Central memory CD8-positive, alpha-beta T cell (primary cell): ENCODE measurements at places on chromosomes 7 and 10.

DNA sequence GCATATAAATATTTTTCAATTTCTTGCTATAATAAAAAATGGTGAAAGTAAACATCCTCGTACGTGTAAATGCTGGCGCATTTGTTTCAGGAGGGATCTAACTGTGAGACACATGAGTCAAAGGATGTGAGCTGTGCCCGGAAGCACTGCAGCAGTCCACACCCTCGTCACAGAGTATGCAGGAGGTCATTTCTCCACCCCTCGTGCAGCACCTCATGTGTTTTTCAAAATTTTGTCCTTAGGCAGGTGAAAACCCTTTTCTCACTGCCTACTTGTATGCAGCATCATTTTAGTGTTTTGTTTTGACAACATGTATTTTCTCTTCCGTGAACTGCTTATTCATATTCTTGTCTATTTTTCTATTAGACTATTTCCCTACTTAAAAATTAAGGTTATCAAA, 162.7 kb downstream of the AVL9 start:
- DNase-seq = no peak

DNA sequence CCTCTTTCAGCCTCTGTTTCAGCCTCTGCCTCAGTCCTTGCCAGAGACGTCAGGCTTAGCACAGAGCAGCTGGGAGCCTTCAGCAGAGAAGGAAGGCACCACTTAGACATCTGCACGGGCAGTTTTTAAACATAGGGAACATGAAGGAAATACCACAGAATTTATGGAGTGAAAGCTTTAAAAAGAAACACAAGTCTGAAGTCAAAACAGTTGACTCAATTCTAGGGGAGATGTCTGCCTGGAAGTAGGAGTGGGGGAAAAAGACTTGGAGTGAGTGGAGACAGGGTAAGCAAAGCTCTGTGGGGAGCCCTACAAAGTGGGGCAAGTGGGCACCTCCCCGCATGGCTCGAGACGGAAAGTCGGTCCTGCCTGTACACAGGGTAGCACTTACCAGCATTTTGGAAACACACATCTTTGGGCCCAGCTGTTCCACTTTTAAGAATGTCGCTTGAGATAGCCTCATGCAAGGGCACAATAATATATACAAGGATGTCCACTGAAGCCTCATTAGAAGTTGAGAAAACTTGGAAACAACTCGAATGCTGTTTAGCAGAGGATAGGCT, 5.0 kb upstream of the TBXAS1 start:
- DNase-seq = no peak

GRCh38 chr10:4649886-4650508, 176.0 kb upstream of the AKR1E2 start:
- no peak for DNase-seq

GRCh38 chr7:131861620-131862346, 305.4 kb upstream of the PODXL start:
- no peak for DNase-seq

DNA sequence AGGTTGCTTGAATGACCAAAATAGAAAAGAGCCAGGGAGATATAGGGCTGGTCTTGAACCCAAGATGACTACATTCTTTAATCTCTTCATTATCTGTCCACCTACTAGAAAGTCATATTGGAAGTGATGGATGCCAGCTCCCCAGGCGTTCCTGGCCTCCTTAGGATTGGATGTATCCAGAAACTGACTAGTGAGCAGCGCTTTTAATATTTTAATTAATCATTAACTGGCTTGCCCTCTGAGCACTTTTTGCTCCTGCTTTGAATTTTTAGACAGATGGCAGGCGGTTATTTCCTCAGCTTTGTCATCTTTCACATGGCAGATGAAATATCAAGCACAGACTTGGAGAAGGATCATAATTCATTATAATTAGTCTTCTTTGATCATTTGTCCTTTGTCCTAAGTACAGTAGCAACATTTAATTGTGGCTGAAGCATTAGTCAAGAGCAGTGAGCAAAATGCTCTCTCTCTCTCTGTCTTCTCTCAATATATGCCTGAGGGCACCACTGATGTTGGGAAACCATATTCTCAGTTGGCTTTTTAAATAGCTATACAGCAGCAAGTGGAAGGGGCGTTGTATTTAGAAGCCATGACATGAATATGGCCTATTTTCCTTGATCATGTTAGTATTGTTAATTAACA, 588.0 kb downstream of the NRG3 start:
- DNase-seq = no peak

DNA sequence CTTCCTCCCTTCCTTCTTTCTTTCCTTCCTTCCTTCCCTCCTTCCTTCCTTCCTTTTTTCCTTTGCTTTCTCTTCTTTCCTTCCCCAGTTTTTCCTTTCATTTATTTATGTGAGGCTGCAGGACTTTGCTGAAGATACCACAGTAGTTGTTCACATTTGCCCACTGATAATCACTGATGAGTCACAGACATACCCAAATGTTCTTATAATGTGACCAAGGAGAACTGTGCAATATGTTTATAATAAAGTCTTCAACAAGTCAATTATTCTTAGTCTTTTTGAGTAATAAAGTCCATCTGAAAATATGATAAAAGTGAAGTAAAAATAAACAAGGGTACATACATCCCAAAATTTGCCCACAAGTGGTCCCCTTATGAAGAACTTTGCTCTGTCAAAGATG, 159.7 kb downstream of the GNAI1 start:
- DNase-seq = no peak

DNA sequence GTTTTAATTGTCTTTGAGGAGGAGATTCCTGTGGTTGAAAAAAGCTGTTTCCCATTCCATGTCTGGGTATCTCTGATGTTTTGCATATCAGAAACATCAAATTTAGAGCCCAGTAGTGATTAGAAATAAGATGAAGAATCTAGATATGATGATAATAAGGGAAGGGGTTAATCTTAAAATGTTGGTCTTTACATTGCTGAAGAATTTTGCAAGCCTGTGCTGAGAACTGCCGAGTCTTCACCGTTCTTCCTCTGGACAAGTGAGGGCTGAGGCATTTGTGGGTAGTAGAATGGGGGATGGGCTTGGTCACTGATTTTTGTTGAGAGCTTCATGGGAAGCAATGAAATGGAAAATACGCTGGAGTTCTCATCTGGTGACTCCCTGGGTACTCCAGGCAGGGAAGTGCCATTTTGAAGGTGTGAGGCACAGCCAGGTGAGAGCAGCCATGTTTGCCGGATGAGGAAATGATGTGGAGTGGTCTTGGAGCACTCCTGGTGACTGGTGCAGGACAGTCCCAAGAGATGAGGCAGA, 10.2 kb downstream of the TCF7L2 start:
- no peak for DNase-seq

GRCh38 chr10:30751678-30752331, 122.3 kb upstream of the LYZL2 start:
- peak; percentile 41 for DNase-seq

- DNase-seq = no peak
These were observed 353.7 kb upstream of the ANKRD30A start for GRCh38 chr10:36771725-36772124.

GRCh38 chr10:113681533-113682470, 2.1 kb downstream of the CASP7 start:
- no peak for DNase-seq

DNA sequence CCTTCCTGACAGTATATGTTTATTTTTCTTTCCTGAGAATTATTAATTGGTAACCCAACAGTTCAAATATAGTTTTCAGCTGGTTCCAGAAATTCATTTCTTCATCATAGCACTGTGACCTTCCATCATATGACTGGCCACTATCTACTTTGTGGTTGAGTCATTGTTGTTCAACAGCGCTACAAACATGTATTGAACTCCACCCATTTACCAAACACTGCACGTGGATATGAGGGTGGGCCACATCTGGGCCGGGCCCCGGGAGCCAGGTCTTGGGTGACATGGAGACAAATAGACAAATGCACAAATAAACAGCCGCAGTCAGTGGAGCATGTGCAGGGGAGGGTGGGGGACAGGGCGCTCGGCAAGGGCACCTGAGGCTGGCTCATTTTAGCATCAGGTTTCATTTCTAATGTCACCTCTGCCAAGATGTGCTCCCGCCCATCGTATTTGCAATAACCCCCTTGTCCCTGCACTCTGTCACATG, 24.0 kb upstream of the EEPD1 start:
- DNase-seq = no peak

DNA sequence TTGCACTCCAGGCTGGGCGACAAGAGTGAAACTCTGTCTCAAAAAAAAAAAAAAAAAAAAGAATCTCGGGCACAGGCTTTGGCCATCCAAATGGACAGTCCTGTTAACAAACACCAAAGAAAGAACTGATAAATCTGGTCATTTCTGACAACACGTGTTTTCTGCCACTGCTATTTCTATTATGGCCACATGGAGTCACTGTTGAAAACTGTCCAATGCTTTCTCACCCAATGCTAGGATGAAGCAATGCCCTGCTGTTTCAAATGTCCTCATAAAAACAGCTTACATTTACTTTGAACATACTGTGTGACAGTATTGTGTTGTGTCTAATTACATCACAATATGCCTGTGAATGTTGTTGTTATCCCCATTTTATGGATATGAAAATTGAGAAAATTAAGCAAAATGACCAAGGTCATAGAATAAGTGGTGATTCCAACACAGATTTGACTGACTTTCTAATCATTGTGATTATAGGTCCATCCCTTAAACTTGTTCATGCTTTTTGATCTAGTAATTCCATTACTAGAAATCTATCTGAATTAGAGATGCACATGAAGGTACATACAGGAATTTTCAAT, 19.9 kb upstream of the MAP3K8 start:
- DNase-seq = peak; percentile 25

- DNase-seq = no peak
These were observed 59.9 kb downstream of the WDFY4 start for GRCh38 chr10:48744587-48744986.

DNA sequence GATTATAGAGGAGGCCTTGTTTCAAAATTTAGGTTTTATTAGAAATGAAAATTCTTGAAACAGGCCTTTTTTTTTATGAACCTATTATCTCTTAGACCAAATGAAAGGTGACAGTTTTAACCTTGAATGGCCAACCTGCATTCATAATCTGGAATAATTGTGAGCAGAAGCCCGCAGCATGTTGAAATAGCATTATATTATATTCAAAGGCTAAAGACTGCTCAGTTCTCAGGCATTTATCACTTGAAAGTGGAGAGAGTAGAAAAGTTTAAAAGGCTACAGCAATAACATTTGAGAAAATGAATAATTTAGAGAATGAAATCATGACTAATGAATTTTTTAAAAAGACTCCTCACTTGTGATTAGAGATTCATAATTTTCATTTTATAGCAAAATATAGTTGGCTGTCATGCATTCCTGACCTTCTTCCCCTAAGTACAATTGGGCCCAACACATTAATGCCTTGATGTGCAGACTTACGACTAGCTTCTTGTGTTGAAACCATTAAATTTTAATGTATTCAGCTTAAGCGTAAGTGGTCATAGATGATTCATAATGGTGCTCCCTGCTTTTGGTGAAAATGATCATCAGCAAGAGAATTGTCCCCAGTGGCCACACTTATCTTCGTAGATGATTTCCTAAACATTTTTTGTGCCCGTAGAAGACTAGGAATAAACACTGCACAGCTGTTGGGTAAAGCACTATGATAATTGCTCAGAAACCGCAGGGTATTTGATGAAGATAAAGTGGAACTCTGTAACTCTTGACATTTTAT, 346.6 kb upstream of the BMPER start:
- DNase-seq = no peak

- DNase-seq = no peak
These were observed 46.9 kb downstream of the TASOR2 start for GRCh38 chr10:5731559-5731958.

GRCh38 chr10:15461353-15462108, 90.4 kb upstream of the FAM171A1 start:
- DNase-seq = no peak

- DNase-seq = no peak
These were observed 88.5 kb downstream of the MICALL2 start for GRCh38 chr7:1370738-1371137.

GRCh38 chr7:139886899-139887298, 57.8 kb downstream of the TBXAS1 start:
- no peak for DNase-seq

DNA sequence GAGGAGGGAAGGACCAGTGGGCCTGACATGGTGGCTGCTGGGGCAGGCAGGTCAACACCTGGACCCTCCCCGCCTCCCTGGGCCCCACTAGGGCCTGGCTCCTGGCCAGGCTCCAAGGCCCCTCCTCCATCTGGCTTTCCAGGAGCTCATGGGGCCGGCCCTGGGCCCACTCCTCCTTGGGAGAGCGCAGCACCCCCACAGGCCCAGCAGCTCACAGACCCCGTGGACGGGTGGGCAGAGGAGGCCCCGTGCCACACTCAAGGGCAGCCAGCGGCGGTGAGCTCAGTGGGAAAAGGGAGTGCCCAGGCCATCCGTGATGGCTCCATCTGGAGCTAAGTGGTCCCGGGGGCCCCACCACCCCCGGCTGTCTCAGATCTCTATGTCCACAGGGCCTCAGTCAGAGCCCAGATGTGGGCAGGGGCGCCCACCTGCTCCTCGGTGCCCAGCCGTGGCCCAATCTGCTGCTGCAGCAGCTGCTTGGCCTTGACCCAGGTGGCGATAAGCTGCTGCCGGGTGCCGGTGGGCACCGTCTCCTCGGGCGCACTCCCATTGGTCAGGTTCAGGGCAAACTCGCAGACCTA, 32.8 kb downstream of the CFAP46 start:
- no peak for DNase-seq

DNA sequence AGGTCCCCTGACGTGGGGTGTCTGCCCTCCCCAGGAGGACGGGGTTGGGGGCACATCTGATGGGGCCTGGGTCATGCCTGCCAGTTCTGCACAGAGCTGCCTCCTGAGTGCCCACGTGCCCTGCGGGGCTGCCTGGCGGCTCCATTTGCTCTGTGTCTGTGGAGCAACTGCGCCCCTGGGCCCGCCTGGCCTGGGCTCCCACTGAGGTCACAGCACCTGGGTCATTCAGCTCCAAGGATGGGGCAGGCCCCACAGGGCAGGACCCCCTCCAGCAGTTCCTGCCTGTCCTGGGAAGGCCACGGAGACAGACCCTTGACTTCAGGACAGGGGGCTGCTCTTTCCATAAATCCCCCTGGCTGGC, 590.6 kb downstream of the PTPRN2 start:
- DNase-seq = no peak

- DNase-seq = no peak
These were observed 54.4 kb upstream of the CCDC6 start for GRCh38 chr10:59960751-59961150.

DNA sequence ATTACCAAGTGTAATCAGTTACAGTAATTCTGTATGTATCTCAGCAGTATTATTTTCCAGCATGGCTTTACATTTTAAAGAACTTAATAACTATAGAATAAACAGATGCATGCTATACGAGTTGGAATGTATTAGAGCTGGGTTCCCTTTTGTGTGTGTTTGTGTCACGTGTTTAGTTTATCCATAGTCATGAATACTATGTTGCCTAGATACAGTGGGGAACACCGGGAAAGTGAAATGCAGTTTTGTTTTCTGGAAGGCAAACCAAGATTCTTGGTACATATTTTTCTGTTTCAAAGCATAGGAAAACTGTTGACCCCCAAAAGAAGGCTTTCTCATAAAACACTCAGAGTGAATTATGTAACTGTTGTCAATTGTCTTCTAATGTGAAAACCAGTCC, 119.0 kb downstream of the FANK1 start:
- no peak for DNase-seq

GRCh38 chr7:54841772-54842697, 83.0 kb upstream of the SEC61G start:
- DNase-seq = no peak
